HCT116 (cell line): ENCODE measurements at places on chromosomes 1 and 21. TPM values are rescaled to one million over a fixed set of nuclear protein-coding genes. Genes with fewer than 3 reads are reported as not detected.

- H3K4me3 ChIP-seq: no peak overlapping the region
- H3K27me3 ChIP-seq: no peaks in the 10 kb centered on the region; the same call in 1 of the 2 replicates
- DNase-seq: no peak
- no peak overlapping the region for H3K27ac ChIP-seq
These were observed 607 bp upstream of the LGR6 start for GRCh38 chr1:202192770-202193613.

- peaks cover 3% of the 10 kb centered on the region; the same call in 1 of the 2 replicates for H3K4me1 ChIP-seq
- no peaks in the 10 kb centered on the region for H3K36me3 ChIP-seq
- H3K4me3 ChIP-seq: no peak overlapping the region
- no peaks in the 10 kb centered on the region for H3K27me3 ChIP-seq
- H3K27ac ChIP-seq: no peak overlapping the region
These were observed 88.3 kb upstream of the SGIP1 start for GRCh38 chr1:66445492-66446181.

TMIGD3 gene
- not detected for total RNA-seq

GRCh38 chr1:14113841-14114567, 414.0 kb downstream of the PRDM2 start:
- no peak overlapping the region for H3K4me3 ChIP-seq
- H3K27ac ChIP-seq: no peak overlapping the region
- H3K4me1 ChIP-seq: no peaks in the 10 kb centered on the region
- no peaks in the 10 kb centered on the region for H3K36me3 ChIP-seq
- DNase-seq: no peak

DNA sequence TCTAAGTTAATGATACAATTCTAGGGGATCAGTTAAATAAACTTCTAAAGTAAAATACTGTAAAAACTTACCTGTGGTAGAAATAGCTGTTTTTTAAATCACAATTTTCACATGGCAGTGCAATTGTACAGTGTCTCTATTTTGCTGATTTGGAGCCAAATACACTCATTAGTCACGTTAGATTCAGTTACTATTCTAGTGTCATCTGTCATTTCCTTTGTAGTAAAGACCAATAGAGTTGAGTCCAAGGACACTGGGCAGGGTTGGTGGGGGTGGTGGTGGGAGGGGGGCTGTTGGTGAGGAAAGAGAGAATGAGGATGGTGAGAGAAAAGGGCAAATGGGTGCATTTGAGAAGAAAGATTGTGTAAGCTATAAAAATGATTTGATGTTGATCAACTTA, 33.6 kb downstream of the CD55 start:
- no peaks in the 10 kb centered on the region for H3K4me1 ChIP-seq
- H3K27me3 ChIP-seq: no peaks in the 10 kb centered on the region
- no peak overlapping the region for H3K4me3 ChIP-seq
- no peak overlapping the region for H3K27ac ChIP-seq
- DNase-seq: no peak

DNA sequence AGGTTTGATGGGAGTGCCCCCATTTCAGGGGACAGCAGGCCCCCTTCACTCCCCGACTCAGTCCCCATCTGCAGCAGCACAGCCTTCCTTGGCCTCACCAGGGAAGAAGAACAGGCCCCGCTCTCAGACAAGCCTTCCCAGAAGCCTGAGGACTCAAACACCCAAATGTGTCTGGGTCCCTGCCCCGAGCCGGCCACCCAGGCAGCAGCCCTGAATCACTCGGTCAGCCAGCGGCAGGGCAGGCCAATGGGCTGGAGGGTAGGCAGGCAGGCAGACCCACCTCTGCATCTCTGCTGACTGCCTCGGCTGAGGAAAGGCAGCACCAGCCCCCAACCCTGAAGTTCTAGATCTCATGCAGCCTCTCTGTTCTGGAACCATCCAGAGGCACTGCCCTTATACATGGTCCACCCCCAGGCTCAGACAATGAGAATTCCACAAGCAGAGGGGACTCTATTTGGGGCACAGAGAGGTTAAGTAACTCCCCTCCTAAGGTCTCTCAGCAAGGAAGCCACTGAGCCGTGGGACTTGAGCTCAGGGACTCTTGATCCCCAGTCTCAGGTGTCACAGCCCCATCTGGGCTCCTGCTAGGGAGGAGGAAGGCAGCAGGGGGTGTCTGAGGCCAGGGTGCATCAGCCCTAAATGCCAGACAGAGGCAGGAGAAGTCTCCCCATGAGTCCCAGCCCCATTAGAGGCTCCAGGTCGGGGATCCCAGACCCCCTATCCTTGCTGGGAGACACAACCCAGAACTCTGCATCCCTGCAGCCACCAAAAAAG, 33.2 kb upstream of the RUNX3 start:
- no peak overlapping the region for H3K27ac ChIP-seq
- DNase-seq: no peak
- H3K4me3 ChIP-seq: no peak overlapping the region
- peaks cover 12% of the 10 kb centered on the region for H3K4me1 ChIP-seq
- H3K27me3 ChIP-seq: no peaks in the 10 kb centered on the region
- H3K36me3 ChIP-seq: no peaks in the 10 kb centered on the region

CASZ1 gene
- total RNA-seq: 7.7 TPM

FCGR3A gene
- 0.17 TPM for total RNA-seq

- no peak for DNase-seq
- peak overlapping the region; percentile 82 for H3K4me3 ChIP-seq
- no peaks in the 10 kb centered on the region for H3K36me3 ChIP-seq
- H3K27me3 ChIP-seq: no peaks in the 10 kb centered on the region
These were observed 505 bp downstream of the OLFML2B start for GRCh38 chr1:162023181-162023546.

DNA sequence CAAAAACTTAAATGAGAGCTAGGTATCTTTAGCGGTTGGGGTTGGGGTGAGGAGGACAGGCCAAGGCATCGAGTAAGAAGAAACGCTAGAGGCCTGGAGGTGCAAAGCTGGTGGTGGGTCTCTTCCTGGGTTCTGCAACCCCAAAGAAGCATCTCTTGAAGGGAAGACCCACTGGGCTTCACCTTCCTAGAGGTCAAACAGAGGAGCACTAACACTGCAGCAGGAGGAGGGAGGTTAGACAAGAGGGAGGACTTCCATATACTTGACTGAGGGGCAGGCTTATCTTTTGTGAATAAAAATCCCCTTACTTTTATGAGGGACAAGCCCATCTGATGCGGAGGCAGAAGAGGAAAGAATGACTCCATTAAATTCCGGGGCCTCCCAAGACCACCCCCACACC, 2.5 kb downstream of the MEX3A start:
- no peaks in the 10 kb centered on the region for H3K27me3 ChIP-seq
- DNase-seq: no peak
- no peaks in the 10 kb centered on the region; the same call in 1 of the 2 replicates for H3K36me3 ChIP-seq
- H3K4me1 ChIP-seq: peaks cover 30% of the 10 kb centered on the region

- no peak overlapping the region for H3K4me3 ChIP-seq
These were observed 38.3 kb downstream of the IFI44 start for GRCh38 chr1:78687914-78688313.

DNA sequence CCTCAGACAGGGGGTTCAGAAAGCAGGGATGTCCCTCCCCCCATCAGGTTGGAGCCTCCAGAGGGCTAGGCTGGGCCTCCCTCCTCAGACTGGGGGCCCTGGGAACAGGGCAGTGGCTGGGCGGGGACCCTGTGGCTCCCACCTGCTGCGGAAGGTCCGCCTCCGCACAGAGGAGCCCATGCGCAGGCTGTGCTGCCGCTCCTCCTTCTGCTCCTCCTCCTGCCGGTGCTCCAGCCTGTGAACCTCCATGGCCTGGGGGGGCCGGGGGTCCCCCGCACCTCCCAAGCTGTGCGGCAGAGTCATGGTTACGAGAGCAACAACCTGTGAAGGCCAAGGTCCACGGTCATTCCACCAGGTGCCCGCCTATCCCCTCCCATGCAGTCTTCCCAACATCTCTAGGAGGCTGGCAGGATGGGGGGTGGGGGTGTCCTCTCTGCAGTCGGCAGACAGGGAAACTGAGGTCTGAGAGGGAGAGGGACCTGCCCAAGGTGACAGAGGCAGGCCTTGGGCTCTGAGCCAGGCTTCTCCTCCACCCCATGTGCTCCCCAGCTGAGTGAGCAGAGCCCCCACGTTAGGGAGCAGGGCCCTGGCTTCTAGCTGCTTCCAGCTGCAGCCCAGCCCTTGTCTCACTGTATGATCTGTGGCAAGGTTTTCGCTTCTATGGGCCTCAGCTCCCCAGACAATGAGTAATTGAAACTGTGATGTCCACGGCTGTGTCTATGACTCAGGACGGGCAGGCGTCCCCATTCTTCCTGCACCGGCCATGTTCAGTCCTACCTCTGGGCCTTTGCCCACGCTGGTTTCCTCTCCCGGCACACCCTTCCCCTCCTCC, 3.4 kb downstream of the MYOM3 start:
- no peaks in the 10 kb centered on the region for H3K36me3 ChIP-seq
- no peaks in the 10 kb centered on the region for H3K27me3 ChIP-seq
- H3K4me1 ChIP-seq: peaks cover 48% of the 10 kb centered on the region
- H3K4me3 ChIP-seq: peak overlapping the region; percentile 78
